H1 (cell line): ENCODE measurements at places on chromosomes 13 and 19. TPM values are rescaled to one million over a fixed set of nuclear protein-coding genes. Genes with fewer than 3 reads are reported as not detected.
A peak's percentile ranks its signal among the peaks of the same experiment; 100 is the strongest.

Gene DOCK9
- polyA plus RNA-seq = 18.7 and 21.6 TPM in 2 replicates

Gene YIF1B
- polyA plus RNA-seq = 305 and 441 TPM in 2 replicates

DNA sequence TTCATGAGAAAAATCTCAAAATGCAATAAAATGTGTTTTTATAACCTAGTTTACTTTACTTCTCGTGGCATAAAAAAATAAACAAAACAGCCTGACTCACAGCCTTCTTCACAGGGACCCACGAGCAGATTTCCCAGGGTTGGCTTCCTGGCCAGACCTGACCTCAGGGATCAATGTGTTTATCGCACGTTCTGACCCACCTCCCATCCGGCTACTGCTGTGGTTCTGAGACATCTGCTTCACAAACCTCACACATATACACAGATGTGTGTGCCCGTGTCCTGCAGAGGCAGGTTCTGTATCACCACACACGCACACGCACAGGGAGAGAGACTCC, 118.3 kb downstream of the COL4A2 start:
- no peak for DNase-seq

Gene CGB8
- polyA plus RNA-seq = 0.09 and 0.22 TPM in 2 replicates

DNA sequence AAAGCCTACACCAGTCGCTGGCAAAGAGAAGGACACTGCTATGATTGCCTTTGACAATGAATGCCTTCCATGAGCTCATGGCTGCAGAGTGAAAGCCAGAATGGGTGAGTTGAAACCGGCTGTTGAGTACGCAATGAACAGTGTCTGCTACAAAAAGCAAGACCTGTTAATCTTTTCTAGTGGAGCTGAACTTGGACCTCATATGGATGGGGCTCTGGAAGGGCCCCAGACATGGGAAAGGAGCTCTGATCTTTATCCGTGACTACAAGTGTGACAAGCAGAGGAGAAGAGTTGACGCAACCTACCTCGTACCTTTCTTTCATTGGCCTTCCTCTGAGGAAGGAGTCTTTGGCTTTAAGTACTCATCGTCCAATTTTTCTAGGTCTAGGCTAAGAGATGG, 67.1 kb upstream of the TSC22D1 start:
- no peak for DNase-seq

GRCh38 chr13:28251466-28251865, 113.1 kb downstream of the PAN3 start:
- no peak for DNase-seq

GRCh38 chr13:23778879-23779278, 110.3 kb downstream of the MIPEP start:
- no peak for DNase-seq

DNA sequence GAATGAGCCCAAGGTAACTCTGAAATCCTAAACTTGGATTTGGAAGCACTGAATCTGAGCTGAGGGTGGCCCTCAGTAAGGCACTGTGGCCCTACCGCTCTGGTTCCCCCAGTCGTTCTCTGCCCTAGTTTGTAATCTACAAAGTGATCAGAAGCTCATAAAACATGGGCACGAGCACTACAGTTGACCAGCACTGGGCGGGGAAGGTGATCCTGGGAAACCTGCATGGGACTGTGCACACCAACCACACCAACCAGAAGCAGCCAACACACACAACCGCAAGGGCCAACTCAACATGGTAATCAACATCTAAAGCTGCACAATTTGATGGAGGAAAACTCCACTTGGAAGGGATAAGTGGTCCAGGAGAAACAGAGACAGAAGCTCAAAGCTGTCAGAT, 22.9 kb downstream of the SLC7A1 start:
- DNase-seq = no peak

Gene URAD
- not detected in 2 replicates for polyA plus RNA-seq

Gene SLC8A2
- polyA plus RNA-seq = 12.4 and 15.7 TPM in 2 replicates

GRCh38 chr19:41688098-41688497, at the start of gene CEACAM7:
TSS of gene CEACAM7 (minus strand) at chr19:41688270. CDS start at chr19:41688165, 105 bp downstream.
- no peak for DNase-seq

Gene ZNF681
- 0.86 and 1.1 TPM in 2 replicates for polyA plus RNA-seq

GRCh38 chr13:73962284-73962683, 171.9 kb downstream of the KLF12 start:
- no peak for DNase-seq

Gene RUBCNL
- 2.6 and 4.2 TPM in 2 replicates for polyA plus RNA-seq

- DNase-seq = no peak
These were observed 3.0 kb upstream of the CYP4F12 start for GRCh38 chr19:15669891-15670290.

GRCh38 chr19:38061294-38061693, 154.3 kb downstream of the SIPA1L3 start:
- no peak for DNase-seq

DNA sequence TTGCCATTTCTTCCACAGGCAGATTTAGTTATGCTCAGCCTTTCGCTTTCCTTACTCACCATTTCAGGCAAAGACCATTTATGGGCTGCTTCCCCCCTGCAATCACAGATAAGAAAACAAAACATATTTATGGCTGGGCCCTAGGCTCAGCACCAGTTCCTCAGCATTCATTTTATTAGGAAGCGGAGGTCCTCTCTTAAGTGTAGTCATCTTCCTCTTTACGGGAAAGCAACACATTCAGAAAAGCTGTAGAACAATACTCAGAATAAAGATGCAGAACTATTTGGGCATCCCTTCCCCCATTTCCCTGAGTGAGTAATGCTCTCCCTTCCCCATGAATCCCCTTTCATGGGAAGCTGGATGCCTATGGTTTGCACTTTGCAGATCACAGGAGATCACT, 27.9 kb downstream of the FLT1 start:
- no peak for DNase-seq

GRCh38 chr13:79631051-79631659, 150.2 kb downstream of the NDFIP2 start:
- no peak for DNase-seq

DNA sequence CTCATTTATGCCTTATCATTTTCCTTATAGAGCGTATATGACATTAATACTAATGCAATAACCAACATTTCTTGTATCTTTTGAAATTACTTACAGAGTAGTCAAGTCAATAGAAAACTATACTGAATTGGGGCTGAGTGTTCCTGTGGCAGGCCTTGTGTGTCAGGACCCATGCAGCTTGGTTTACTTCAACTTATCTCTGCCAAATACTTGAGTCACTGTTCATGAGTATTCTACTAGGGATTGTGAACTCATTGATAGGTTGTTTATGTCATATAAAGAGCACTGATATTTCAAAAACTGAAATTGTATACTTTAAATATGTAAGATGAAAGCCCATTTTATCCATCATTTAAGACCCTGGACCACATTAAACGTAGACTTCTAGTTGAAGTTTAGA, 688.6 kb upstream of the SLITRK1 start:
- no peak for DNase-seq

DNA sequence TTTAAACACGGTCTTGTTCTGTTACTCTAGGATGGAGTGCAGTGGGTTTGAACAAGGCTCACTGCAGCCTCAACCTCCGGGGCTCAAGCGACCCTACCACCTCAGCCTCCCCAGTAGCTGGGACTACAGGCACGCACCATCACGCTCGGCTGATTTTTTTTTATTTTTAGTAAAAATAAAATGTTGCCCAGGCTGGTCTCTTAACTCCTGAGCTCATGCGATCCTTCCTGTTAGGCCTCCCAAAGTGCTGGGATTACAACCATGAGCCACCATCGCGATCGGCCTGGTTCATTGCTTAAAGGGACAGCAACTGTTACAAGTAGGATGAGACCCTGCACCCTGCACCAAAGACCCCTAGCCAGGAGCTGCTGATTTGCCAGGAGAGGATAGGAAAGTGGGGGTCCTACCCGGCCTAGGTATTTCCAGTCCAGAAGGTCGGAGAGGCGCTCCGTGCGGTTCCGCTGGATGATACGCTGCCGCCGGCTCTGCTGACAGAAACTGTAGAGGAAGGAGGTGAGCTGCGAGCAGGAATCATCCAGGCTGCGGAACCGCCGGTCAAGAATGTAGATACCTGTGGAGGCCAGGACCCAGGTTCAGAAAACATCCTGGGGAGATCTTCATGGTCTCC, 5.1 kb downstream of the FTL start:
- no peak for DNase-seq

GRCh38 chr13:30477346-30478195, 11.8 kb upstream of the HMGB1 start:
- no peak for DNase-seq

DNA sequence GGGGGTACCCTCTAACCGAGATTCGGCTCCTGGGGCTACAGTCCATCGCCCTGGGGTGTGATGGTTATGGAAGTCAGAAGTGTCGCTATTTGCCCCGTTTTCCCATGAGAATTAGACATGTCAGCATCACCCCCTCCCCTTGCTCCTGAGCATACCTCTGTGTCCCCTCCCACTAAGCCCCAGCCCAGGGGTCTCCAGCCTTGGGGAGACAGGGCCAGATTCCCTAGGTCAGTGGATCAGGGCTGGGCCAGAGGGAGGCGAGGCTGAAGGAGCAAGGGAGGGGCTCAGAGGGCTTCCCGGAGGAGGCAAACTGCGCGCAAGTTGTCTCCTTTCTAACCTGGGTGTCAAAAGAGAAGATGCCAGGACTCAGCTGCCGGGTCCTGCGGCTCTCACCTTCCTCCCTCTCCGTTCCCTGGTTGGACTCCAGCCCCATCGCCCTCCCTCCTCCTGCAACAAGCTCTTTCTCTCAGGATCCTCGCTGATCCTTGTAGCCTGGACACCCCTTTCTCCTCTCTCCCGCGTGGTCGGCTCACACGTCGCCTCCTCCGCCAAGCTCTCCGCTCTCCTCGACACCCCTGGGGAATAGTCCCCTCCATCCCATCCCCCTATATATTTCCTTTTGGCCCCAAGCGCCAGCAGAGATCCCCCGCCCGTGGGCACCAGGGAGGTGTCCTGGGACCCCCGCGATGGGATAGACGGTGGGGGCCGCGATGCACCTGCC, 459 bp upstream of the TMEM59L start:
- peak; percentile 63 for DNase-seq

DNA sequence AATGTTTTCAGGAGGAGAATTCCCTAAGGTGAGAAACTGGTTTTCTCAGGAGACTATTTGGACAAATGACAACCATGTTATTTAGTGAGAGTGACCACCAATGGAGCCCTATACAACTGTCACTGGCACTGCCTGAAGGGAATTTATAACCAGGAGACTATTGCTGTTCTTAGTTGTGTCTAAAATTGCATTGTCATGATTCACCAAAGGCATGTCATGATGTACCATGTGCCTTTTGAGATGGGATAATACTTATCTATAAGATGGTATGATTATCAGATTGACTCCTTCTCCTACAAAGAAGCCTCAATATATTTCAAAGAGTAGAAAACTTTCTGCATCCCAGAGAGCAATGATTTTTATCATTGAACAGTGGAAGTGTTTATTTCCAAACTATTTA, 739.4 kb upstream of the GPC6 start:
- no peak for DNase-seq
